Heart right ventricle (tissue), 16 donors: ENCODE measurements at places on chromosomes 1 and 21.

- H3K4me3 ChIP-seq = no peak overlapping the region
- no peaks in the 10 kb centered on the region for H3K36me3 ChIP-seq
- DNase-seq = no peak
- no peak overlapping the region for H3K27ac ChIP-seq
Observed at GRCh38 chr1:6948416-6948815, 163.2 kb downstream of the CAMTA1 start.

DNA sequence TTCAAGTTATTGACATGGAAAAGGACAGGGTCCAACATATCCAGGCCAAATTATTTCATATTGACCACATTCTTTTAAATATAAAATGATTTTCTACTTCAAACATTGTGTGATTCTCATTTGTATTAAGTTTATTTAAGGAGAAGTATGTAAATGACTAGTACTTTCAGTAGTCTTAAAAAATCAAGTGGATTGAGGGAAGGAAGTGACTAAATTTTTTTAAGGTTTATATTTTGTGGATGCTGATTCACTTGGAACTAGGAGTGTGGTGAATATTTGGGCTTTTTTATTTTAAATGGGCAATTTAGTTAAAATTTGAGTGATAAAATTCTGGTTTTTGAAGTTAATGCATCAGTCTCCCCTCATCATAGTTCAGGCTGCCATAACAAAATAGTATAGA is 10.1 kb downstream of the PRRC2C start:
- H3K4me1 ChIP-seq = peaks cover 37% of the 10 kb centered on the region
- no peaks in the 10 kb centered on the region for H3K27me3 ChIP-seq
- H3K36me3 ChIP-seq = no peaks in the 10 kb centered on the region
- no peak for DNase-seq
- H3K27ac ChIP-seq = no peak overlapping the region
- no peak overlapping the region for H3K4me3 ChIP-seq

DNA sequence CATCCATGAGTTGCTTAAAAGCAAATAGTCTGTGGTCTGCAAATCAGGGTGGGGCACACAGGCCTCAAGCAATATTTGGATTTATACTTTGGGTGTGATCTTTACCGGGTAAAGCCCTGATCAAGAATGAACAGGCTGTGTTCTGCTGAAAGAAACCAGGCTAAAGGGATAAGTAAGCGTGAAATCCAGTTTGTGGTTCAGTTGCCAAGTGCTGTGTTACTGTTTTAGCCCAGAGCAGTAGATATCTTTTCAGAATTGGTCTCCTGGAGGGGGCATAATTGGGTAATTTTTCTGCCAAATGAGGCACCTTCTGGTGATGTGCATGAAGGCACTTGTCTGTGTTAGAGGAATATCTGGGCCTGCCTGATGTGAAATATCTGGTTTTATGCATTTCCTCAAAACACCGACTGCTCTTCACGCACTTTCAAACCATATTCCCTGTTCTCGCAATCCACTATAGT is 21.4 kb downstream of the AIM2 start:
- peaks cover 8% of the 10 kb centered on the region for H3K4me1 ChIP-seq
- H3K36me3 ChIP-seq = peaks cover 18% of the 10 kb centered on the region
- H3K27me3 ChIP-seq = no peaks in the 10 kb centered on the region

DNA sequence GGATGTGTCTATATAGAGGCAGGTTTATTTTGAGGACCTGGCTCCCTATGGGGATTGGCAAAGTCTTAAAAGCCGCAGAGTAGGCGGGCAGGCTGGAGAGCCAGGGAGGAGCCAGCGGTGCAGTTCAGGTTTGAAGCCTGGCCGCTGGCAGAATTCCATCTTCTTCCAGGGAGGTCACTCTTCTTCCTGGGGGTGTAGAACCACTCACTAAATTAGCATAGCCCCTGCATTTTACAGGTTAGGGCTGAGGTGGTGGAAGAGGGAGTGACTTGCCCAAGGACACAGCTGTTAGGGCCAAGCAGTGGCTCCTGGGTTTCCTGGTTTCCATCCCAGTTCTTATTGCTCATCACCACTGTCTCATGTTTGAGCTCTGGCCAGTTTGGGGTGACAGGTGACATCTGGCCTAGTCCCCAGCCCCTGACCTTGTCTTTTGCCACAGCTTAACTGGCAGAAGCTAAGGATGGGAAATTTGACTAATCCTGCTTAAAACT is 1.4 kb downstream of the PINK1 start:
- H3K27ac ChIP-seq = peak overlapping the region; percentile 97
- H3K36me3 ChIP-seq = peaks cover 18% of the 10 kb centered on the region
- peaks cover 40% of the 10 kb centered on the region for H3K4me1 ChIP-seq
- DNase-seq = peak; percentile 41

DNA sequence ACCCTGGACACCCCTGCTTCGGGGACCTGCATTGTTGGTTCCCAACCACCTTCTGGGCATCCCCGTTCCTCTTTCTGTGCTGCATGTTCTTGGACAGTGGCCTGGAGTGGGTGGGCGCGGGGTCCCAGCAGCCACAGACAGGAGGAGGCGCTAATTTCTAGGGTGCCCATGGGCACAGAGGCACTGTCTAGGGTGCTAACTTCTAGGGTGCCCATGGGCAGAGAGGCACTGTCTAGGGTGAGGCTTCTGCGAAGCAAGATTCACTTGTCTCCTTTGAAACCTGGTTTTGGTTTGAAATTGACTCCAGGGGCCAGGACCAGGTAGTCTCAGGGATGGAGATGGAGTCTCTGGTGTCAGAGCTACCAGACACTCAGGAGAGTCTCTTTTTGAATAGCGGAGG is 815 bp upstream of the MEGF6 start:
- no peak for DNase-seq
- no peak overlapping the region for H3K4me3 ChIP-seq
- H3K27me3 ChIP-seq = peaks cover 52% of the 10 kb centered on the region

- H3K4me1 ChIP-seq = no peaks in the 10 kb centered on the region
- H3K27ac ChIP-seq = peak overlapping the region; percentile 55
- H3K4me3 ChIP-seq = no peak overlapping the region
- no peak for DNase-seq
- H3K27me3 ChIP-seq = no peaks in the 10 kb centered on the region
- no peaks in the 10 kb centered on the region for H3K36me3 ChIP-seq
Observed at GRCh38 chr1:27878039-27878438, 5.7 kb downstream of the THEMIS2 start.

DNA sequence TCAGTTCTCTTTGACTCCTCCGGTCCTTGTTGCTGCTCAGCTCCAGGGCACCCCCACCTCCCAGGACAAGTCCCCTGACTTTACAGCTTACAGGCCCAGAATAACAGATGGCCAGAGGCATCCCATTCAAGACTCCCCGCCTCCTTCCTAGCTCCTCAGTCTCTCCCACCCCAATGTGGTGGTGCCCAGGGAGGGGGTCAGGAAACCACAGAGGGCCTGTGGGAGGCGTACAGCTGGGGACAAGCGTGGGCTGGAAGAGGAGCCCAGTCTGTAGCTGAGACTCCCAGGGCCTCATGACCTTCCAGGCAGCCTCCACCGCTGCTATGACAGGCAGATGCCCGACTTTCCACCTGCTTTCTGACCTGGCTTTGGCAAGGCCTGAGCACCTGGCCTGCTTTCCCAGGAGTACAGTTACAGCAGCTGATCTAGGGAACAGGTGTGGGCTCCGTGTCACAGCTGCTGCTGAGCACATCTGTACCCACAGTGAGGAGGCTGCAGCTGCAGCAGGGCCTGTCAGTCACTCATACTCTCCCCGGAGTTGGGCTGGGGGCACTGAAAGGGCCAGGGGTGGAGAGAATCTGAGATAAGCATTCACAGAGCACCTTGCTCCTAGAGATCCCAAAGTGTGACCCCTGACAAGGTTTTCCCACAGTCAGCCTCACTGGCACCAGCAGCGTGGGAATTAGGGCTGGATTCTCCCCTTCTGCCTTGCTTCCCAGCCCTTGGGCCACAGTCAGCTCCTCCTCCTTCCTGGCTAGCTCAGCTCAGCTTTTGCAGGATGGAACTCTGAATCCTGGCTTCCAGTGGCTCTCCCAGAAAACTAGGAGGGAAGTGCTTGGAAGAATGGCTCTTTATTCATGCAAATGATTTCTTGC is 7.1 kb upstream of the NAV1 start:
- H3K27ac ChIP-seq = peak overlapping the region; percentile 47
- peak; percentile 62 for DNase-seq
- no peak overlapping the region for H3K4me3 ChIP-seq
- H3K27me3 ChIP-seq = no peaks in the 10 kb centered on the region
- peaks cover 11% of the 10 kb centered on the region for H3K4me1 ChIP-seq
- H3K36me3 ChIP-seq = no peaks in the 10 kb centered on the region

- peaks cover 34% of the 10 kb centered on the region for H3K4me1 ChIP-seq
- no peaks in the 10 kb centered on the region for H3K36me3 ChIP-seq
- H3K27me3 ChIP-seq = no peaks in the 10 kb centered on the region
- no peak overlapping the region for H3K27ac ChIP-seq
- no peak for DNase-seq
Observed at GRCh38 chr21:42465803-42466127, 30.3 kb downstream of the RSPH1 start.

DNA sequence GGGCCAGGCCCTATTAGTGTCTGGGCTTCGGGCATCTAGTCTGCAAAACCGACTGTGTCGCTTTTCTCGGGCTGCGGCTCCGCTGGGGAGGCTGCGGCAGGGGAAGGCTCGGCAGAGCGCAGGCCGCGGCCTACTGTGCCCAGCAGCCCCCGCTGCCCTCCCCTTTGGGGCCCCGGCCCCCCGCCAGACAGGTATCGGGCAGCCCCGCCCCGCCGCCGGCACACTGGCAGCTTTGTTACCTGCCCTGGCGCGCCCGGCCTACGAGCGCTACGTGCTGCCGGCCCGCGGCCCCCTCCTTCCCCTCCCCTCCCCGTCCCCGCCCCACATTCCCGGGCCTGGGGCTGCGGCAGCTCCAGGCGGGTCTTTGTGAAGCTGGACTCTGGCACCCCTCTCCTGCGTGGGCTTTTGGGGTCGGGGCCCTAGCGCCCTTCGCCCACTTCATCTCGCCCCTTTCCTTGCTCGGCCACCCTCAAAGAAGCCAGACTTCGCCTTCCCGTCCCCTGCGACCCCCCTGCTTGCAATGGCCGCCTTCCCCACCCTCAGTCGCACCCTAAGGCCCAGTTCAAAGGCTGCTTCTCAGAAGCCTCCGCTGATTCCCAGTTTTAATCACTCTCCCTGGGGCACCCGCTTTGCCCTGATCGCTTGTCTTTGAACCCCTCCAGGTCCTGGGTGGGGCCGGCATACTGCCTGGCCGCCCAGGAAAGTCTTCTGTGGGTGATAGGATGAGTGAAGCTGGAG is 48.9 kb upstream of the SLC2A1 start:
- no peak for DNase-seq
- H3K36me3 ChIP-seq = no peaks in the 10 kb centered on the region
- H3K4me3 ChIP-seq = no peak overlapping the region
- no peaks in the 10 kb centered on the region for H3K4me1 ChIP-seq

- peak overlapping the region; percentile 59 for H3K4me3 ChIP-seq
- peaks cover 27% of the 10 kb centered on the region for H3K4me1 ChIP-seq
- peaks cover 42% of the 10 kb centered on the region for H3K36me3 ChIP-seq
- H3K27me3 ChIP-seq = no peaks in the 10 kb centered on the region
- DNase-seq = no peak
- peak overlapping the region; percentile 72 for H3K27ac ChIP-seq
Observed at GRCh38 chr1:220785166-220786056, 1.3 kb upstream of the MTARC1 start.

- no peaks in the 10 kb centered on the region for H3K36me3 ChIP-seq
- peaks cover 53% of the 10 kb centered on the region for H3K4me1 ChIP-seq
- DNase-seq = no peak
- H3K4me3 ChIP-seq = no peak overlapping the region
- H3K27ac ChIP-seq = no peak overlapping the region
- H3K27me3 ChIP-seq = peaks cover 28% of the 10 kb centered on the region
Observed at GRCh38 chr1:24925082-24925779, 4.8 kb downstream of the RUNX3 start.

DNA sequence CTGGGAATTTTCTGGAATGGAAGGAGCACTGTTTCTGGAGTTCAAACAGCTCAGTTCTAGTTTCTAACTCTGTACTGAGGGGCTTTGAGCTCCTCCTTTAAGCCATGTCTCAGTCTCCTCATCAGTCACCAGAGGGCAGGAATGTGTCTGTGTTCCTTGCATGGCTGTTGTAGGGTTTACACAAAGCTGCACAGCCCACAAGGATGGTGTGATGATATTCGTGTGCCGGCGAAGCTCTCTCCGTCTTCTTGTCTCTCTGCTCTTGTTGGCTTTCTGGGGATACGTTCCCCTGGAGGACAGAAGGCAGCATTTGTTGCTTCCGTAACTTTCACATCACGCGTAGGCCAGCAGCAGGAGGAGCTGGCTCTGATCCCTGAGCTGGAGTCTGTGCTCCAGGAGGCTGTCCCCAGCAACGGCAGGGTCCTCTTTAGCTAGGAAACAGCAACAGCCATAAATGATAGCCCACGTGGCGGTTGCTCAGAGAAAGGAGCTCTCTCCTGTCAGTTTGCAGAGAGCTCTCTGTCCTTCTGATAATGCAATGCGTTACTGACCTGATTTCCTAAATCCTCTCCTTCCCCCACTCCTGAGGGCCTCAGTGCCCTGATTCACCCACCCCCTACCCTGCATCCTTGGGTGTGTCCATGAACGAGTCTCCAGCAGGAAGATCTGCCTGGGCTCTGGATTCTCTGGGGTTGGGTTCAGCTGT is 189.2 kb upstream of the VAMP3 start:
- no peak overlapping the region for H3K27ac ChIP-seq
- H3K4me3 ChIP-seq = no peak overlapping the region
- peaks cover 9% of the 10 kb centered on the region for H3K4me1 ChIP-seq
- H3K27me3 ChIP-seq = no peaks in the 10 kb centered on the region
- no peak for DNase-seq

DNA sequence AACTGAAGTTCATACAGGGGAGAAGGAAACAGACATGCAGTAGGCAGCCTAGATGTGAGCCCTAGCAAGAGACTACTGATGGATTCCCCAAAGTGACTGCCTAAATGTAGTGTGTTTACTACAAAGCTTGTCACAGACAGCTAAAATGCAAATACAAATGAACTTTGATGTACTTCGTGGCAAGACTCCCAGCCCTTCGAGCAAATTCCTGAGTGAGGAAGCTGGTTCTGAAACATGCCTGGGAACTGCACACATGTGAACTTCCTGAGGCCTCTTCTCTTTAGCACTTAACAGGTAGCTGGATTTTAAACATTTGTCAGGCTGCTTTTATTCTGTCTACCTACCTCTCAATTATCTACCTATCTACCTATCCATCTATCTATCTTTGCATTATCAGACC is 6.7 kb upstream of the IRF2BP2 start:
- H3K27me3 ChIP-seq = no peaks in the 10 kb centered on the region
- H3K4me1 ChIP-seq = peaks cover 89% of the 10 kb centered on the region
- no peaks in the 10 kb centered on the region for H3K36me3 ChIP-seq
- H3K27ac ChIP-seq = no peak overlapping the region

DNA sequence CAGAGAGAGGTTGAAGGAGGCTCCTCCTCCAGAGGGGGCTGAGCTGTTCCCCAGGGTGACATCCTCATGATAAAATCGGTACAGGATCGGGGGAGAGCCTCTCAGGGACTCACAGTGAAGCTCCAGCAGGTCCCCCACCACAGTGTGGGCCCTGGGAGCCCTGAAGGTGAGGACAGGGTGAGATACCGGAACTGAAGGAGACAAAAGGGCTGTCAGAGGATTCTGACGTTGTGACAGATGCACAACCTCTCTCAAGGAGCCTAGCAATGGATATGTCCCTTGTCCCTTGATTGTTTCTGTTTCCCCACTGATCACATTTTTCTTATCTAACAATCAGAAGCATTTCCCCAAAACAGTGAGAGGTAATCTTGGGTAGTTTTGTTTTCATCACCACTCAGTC is 5.2 kb downstream of the FCRL3 start:
- DNase-seq = no peak
- H3K27me3 ChIP-seq = no peaks in the 10 kb centered on the region
- no peaks in the 10 kb centered on the region for H3K4me1 ChIP-seq
- H3K4me3 ChIP-seq = no peak overlapping the region
- H3K27ac ChIP-seq = no peak overlapping the region

- no peak for DNase-seq
- no peaks in the 10 kb centered on the region for H3K4me1 ChIP-seq
- no peak overlapping the region for H3K4me3 ChIP-seq
Observed at GRCh38 chr1:62905309-62905708, 121.4 kb downstream of the ATG4C start.
